ENCODE measurements at places on chromosomes 13 and 19.

DNA sequence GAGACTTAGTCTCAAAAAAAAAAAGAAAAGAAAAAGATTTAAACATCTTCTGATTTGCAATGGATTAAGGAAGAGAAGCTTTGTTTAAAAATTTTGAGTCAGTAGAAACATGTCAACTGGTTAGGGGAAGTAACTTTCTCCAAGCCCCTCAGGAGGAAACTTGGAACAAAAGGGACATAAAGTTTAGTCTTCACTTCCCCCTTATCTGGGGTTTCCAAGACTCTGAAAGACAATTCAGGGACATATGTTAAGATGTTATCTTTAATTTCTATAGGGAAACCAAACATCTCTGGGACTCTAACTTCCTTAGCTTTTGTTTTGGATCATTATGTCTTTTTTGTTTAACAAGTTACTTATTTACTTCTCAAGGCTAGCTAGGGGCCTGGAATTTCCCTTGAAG is 20.1 kb upstream of the MRI1 start:
- no peak for ATAC-seq

GRCh38 chr19:48982280-48982679 is 10.8 kb downstream of the GYS1 start:
- no peak for ATAC-seq

DNA sequence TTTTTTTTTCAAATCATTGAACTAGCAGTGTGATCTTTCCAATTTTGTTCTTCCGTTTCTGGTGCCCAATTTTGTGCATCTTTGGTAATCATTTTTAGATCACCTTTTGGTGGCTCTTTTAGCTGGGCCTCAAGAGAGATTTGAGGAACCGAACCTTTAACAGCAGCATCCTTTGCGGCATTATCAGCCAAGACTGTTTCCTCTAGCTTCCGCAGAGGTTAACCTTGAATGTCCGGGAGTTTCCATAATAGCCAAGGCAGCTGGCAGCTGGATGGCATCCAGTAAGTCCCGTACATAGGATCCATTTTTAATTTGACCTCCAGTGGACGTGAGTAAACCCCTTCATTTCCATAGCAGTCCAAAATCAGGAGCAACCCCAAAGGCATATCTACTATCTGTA is 9.6 kb downstream of the IRGC start:
- no peak for ATAC-seq

DNA sequence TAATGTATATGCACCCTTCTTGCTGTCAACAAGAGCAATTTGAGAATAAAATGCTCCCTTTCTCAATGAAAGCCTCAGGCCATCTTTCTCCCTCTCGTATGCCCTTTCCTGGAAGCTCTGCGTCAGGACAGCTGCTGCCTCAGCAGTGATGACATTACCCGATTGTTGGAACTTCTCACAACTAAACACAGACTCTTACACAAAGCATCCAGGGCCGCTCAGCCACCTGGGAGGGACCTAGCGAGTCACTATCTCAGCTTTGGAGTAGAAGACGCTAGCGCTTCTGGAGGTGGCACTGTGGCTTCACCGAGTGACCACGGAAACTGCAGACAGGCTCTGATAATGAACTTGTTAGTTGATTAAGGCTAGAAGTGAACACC is 153.2 kb upstream of the SOX1 start:
- no peak for ATAC-seq

GRCh38 chr19:33785795-33786194 is 10.9 kb upstream of the KCTD15 start:
- peak; percentile 56 for ATAC-seq

GRCh38 chr19:38839816-38840582 is 8.4 kb upstream of the ECH1 start:
- no peak for ATAC-seq

GRCh38 chr13:80802946-80803345 is 462.0 kb upstream of the SPRY2 start:
- no peak for ATAC-seq

DNA sequence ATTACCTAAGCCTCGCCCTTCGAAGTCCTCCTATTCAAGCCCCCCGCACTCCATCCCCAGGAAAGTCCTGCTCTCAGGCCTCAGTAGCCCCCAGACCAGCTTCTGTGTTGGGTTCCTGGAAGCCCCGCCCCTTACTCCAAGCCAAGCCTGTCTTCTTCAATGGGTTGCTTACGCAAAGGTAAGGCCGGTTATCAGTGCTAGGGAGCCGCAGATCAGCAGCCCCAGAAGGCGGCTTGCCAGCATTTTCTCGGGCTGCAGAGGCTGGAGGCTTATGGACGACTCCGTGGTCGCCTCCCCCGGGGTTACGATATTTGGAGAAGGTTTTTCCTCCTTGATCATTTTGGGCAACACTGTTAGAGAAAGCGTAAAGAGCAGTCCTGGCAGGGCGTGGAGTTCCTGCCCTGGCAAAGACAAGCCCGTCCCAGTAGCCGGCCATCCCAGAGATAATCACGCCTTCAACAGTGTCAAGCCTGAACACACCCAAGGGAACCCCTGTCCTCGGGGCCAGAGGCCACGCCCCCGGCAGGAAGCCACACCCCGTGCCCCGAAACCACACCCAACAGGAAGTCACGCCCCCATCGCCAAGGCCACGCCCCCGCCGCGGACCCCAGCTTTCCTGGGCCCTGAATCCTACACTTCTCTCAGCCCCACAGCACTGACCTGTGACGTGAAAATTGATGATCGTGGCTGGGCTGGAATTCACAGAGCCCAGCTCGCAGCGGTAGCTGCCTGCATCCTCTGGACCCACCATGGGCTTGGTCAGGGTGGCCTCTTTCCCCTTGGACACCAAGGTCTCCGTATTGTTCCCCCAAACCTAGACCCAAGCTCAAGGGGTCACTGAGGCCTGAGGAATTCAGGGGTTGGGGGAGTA is 954 bp upstream of the RASIP1 start:
- ATAC-seq = no peak

GRCh38 chr13:35763782-35764123 is 287.3 kb upstream of the MAB21L1 start:
- peak; percentile 18 for ATAC-seq

DNA sequence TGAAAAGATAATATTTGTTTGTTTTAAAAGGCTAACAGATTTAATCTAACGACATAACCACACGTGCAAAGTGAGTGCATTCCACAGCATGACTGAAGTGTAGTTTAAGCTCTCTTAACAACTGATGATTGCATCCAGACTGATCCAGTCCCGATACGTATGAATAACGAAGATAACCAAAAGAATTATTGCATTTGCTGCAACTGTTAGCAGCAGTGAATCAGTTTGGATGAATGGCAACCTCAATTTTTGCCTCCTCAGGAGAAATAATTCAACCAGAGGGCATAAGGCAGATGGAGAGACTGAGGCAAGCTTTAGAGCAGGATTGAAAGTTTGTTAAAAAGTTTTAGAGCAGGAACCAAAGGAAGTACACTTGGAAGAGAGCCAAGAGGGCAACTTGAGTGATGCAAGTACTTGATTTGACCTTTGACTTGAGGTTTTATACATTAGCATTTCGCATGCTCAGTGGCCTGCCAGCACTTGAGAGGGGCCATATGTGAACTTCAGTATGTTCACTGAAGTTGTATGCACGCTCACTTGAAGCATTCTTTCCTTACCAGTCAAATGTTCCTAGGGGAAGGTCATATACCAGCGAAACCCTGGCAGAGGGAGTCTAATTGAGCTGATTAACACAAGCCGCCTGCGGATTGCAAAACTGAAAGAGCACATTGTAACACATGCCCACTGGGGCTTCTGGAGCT is 835.0 kb upstream of the PCDH20 start:
- no peak for ATAC-seq

GRCh38 chr13:40271931-40272775 is 394.3 kb downstream of the FOXO1 start:
- ATAC-seq = peak; percentile 90

- no peak for ATAC-seq
Observed at GRCh38 chr19:58366585-58367430, 4.3 kb upstream of the ZNF497 start.

DNA sequence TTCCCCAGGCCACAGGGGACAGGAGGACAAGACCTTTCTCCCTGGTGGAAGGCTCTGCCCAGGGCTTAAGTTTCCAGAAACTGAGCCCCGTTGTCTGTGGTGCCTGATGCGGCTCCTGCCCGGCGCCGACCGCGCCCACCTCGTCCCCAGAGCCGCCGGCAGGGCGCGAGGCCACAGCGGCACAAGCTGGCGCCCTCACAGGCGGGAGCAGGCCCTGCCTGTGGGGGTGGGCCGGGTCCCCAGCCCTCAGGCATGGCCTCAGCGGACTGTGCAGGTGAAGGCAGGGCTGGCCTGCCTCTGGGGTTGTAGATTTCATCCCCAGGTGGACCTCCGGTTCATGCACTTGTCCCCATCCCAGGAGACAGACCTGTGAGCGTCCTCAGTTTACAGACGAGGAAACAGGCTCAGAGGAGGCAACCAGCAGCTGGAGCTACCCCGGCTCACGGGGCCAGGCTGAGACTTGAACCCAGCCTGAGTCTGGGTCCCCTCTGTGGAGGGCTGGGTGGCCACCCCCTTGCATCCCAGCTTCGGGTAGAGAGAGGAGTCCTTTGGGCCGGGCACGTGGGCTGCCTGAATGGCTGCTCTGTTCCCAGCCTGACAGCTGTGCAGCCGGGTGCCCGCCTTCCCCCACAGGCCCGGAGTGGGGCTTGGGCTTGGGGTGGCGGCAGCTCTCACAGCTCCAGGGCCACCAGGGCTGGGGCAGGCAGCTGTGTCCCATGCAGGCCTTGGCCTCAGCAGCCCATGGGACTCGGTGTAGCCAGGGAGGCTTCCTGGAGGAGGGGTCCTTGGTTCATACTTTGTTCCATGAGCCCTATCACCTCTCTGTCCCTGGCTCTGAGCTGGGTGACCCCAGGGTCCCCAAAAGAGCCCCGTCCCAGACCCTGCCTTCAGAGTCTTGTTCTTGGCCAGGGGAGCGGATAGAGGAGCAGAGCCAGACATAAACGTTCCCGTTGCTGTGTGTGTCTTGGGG is 26.8 kb downstream of the PIAS4 start:
- no peak for ATAC-seq

DNA sequence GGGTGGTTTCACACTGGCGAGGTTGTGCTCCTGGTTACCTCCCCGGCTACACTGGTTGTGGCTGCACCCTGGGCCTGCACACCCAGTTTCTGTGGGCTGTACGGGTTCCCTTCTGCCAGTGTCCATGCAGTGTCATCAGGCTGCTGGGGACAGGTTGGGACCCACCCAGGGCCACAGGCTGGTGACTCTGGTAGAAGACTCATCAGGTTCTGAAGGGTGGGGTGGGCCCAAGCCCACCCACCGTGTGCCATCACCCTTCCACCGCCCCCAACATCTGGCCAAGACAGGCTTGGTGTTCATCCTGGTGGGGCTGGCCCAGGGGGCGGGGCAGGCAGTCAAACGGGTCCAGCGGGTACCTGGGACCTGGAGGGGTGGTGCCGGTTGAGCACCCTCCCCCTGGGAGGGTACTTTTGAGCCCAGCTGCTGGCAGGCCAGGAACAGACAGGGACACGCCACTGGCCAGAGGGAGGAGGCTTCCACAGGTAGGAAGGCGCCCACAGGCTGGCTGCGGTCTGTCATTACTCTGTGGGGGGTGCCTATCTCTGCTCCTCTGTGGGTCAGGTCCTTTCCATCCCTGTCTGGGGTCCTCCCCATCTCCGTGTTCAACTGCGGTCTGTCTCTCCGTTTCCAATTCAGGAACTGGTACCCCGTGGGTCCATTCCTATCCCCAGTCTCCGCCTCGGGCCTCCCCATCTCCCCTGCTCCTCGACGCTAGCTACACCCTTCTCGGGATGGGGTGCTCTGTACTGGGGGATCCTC is at the start of gene RNF225:
Gene RNF225 (plus strand): TSS at position 437 of the 759 bp plus-strand sequence. CDS start 434 bp downstream, outside the sequence.
- ATAC-seq = peak; percentile 29

Data from activated T-helper 17 cell treated with anti-CD3 and anti-CD28 coated beads, Interleukin-2, amount 50 U/mL, for 72 hours (primary cell).